Activated CD8-positive, alpha-beta memory T cell treated with anti-CD3 and anti-CD28 coated beads, Interleukin-2, amount 10 ng/mL, durations not matched to agents 7 days and 5 days (primary cell): ENCODE measurements at places on chromosomes 2 and 18. TPM values are rescaled to one million over a fixed set of nuclear protein-coding genes. Genes with fewer than 3 reads are reported as not detected.

DNA sequence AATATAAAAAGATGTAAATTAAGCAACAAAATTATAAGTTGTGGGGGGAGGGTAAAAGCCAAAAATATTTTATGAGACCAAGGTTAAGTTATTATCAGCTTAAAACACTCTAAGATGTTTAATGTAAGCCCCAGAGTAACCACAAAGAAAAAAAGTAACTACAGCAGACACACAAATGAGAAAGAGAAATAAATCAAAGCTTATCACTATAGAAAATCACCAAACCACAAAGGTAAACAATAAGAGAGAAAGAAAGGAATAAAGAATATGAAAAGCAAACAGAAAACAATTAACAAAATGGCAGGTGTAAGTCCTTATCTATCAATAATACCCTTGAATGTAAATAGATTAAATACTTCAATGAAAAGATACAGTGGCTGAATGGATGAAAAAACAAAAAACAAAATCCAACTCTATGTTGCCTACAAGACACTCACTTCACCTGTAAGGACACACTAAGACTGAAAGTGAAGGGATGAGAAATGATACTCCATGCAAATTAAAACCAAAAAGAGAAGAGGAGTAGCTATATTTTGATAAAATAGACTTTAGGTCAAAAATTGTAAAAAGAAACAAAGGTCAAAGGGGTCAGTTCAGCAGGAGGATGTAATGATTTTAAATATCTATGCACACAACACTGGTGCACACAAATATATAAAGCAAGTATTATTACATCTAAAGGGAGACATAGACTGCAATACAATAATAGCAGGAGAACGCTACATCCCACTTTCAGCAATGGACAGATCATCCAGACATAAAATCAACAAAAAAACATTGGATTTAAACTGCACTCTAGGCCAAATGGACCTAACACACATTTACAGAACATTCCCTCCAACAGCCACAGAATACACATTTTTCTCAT is 80.7 kb downstream of the PTPN2 start:
- H3K36me3 ChIP-seq: peaks cover 53% of the 10 kb centered on the region
- H3K4me3 ChIP-seq: no peak overlapping the region
- no peaks in the 10 kb centered on the region for H3K27me3 ChIP-seq
- H3K27ac ChIP-seq: no peak overlapping the region

DNA sequence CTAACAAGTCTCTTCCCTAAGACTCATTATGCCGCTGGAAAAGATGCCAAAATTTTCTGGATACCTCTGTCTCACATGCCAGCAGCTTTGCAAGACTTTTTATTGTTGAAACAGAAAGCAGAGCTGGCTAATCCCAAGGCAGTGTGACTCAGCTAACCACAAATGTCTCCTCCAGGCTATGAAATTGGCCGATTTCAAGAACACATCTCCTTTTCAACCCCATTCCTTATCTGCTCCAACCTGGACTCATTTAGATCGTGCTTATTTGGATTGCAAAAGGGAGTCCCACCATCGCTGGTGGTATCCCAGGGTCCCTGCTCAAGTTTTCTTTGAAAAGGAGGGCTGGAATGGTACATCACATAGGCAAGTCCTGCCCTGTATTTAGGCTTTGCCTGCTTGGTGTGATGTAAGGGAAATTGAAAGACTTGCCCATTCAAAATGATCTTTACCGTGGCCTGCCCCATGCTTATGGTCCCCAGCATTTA is 26.3 kb downstream of the DHRS9 start:
- H3K27me3 ChIP-seq: peaks cover 5% of the 10 kb centered on the region
- peaks cover 10% of the 10 kb centered on the region for H3K4me1 ChIP-seq
- DNase-seq: no peak

Gene OTX1
- total RNA-seq: 0.58 TPM

- H3K4me3 ChIP-seq: no peak overlapping the region
- peaks cover 42% of the 10 kb centered on the region for H3K27me3 ChIP-seq
- no peak overlapping the region for H3K27ac ChIP-seq
- H3K4me1 ChIP-seq: no peaks in the 10 kb centered on the region
- no peak for DNase-seq
- H3K36me3 ChIP-seq: no peaks in the 10 kb centered on the region
These were observed 79.2 kb downstream of the KLHL29 start for GRCh38 chr2:23464156-23464555.

DNA sequence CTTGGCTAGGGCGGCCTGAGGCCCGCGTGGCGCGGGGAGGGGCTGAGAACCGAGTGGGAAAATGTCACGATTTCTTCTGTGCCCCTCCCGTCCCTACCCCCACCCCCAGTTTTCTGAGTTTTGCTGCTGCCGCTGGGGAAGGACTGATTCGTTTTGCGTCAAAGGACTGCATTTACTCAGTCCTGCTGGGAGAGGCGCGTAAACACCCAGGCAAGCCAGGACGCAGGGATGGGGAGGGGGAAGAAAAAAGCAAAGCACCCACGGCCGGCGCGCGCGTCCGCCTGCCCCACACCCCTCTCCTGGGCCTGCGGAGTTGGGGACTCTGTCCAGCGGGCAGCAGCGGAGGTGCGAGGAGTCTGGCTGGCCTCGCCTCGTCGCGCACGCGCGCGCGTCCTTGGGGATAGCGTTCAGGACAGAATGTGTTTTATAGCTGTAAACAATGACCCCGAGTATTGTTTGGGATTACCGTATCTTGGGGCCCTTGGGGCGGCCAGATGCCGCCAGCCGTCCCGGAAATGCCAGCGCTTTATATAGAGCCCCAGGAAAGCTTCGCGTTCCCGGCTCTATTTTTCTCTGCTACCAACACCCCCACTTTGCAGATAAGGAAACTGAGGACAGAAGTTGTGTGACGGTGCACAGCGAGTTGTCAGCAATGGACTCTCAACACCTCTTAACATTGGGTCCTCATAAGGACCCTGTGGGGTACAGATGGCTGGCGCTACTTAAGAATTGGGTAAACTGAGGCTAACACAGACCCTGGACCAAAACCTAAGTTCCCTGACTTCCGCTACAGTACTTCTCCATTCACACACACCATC is 1.7 kb upstream of the FOSL2 start:
- H3K4me3 ChIP-seq: peak overlapping the region; percentile 87
- peaks cover 9% of the 10 kb centered on the region for H3K36me3 ChIP-seq
- no peaks in the 10 kb centered on the region for H3K27me3 ChIP-seq
- peak overlapping the region; percentile 96 for H3K27ac ChIP-seq
- no peak for DNase-seq

GRCh38 chr2:119544075-119544938 is at the start of gene CFAP221:
Gene CFAP221 (plus strand): TSS chr2:119544449. CDS start chr2:119546132, 1,683 bp downstream.
- peaks cover 1% of the 10 kb centered on the region for H3K36me3 ChIP-seq
- H3K27ac ChIP-seq: no peak within 1 kb of the TSS
- DNase-seq: peak; percentile 54
- H3K27me3 ChIP-seq: peaks cover 56% of the 10 kb centered on the region

DNA sequence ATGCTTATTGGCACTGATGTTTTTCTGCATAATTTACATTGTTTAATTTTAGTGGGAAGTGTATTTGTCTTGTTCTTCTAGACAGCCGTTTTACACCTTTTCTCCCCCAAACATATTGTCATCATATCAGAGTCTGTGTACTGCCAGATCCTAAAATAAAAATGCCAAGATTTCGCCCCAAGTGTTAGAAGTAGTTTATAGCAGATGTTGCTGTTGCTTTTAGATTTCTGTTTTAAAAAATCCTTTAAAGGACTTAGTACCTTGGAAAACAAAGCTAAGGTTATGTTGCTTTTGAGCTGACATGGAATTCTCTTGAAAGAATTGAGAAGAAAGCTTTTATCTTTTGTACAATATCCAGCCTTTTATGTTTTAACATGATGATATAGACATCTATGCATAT is 36.0 kb downstream of the NAB1 start:
- H3K27ac ChIP-seq: no peak overlapping the region
- no peak for DNase-seq
- no peak overlapping the region for H3K4me3 ChIP-seq
- H3K4me1 ChIP-seq: peaks cover 9% of the 10 kb centered on the region
- peaks cover 39% of the 10 kb centered on the region for H3K36me3 ChIP-seq

- no peaks in the 10 kb centered on the region for H3K4me1 ChIP-seq
- DNase-seq: no peak
- no peak overlapping the region for H3K27ac ChIP-seq
- H3K4me3 ChIP-seq: no peak overlapping the region
These were observed 45.3 kb downstream of the COMMD1 start for GRCh38 chr2:61950571-61951315.

GRCh38 chr2:128791120-128791984 is 472.7 kb upstream of the HS6ST1 start:
- no peak overlapping the region for H3K27ac ChIP-seq
- H3K27me3 ChIP-seq: no peaks in the 10 kb centered on the region
- H3K36me3 ChIP-seq: no peaks in the 10 kb centered on the region
- no peaks in the 10 kb centered on the region for H3K4me1 ChIP-seq

DNA sequence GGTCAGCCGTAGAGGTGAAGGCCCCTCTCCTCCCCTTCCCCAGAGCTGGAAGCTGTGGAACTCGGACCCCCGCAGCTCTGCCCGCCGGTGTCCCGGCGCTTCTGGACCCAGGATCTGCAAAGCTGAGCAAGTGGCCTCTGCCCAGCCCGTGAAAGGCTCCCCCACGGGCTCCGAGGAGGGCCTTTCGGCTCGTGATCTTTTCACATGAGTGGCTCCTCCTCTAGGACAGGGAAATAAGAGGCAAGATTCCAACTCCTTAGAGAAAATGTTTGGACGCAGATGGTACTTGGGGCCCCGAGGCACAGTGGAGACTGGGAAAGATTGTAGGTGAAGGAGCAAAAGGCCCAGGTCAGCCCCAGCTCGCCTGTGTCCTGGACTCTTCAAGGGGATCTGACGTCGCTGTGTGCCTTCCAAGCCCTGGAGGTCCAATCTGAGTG is 48.2 kb upstream of the SP3 start:
- H3K4me3 ChIP-seq: peak overlapping the region; percentile 22
- DNase-seq: no peak
- H3K36me3 ChIP-seq: no peaks in the 10 kb centered on the region
- H3K27me3 ChIP-seq: peaks cover 14% of the 10 kb centered on the region
- peaks cover 3% of the 10 kb centered on the region for H3K4me1 ChIP-seq
- H3K27ac ChIP-seq: no peak overlapping the region

Gene HOXD13
- total RNA-seq: not detected
